Stimulated activated CD8-positive, alpha-beta memory T cell treated with anti-CD3 and anti-CD28 coated beads, Interleukin-2, amount 100 ng/mL, for 1 hour (primary cell): ENCODE measurements at places on chromosomes 3 and 15.

DNA sequence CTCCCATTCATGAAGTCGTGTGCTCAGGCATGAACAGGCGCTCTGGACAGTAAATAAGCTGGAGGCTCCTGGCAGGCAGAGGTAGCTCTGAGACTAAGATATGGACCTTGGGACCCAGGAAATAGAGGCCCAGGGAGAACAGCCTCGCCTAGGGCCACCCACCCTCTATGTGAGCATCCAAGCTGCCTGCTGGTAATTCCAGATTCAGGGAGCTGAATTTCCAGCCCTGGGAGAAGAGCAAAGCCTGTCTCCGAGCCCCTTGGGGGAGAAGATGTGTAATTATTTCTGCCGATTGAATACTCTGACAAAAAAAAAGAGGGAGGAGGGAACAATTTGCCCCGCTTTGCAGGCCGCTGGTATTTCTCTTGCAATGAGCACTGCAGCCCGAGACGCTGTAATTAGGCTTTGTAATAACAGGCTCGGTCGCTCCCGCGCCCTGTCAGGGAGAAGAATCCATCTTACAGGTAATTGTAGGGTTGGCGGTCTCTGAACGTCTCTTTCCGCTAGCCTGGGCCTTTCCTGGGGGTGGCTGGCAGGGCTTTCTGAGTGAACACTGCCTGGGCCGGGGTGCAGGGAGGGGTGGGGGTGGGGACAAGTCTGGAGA is 131.5 kb downstream of the WNT7A start:
- DNase-seq = no peak

DNA sequence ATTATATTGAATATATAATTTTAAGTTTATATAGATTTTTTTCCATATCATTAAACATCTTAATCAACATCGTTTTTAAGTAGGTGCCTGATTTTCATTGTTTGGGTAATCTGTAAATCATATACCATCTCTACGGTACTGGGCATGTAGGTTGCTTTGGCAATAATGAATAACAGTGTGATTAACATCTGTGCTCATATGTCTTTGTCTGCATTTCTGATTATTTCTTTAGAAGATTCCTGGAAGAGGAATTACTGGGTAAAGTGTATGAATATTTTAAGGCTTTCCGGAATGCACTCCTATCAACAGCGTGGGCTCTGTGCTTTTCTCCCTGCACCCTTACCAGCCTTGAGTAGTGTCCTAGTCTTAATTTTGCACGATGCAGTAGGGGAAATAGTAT is 119.8 kb upstream of the LIPC start:
- DNase-seq = no peak

GRCh38 chr3:70607469-70607868 is 295.0 kb upstream of the MDFIC2 start:
- DNase-seq = no peak

DNA sequence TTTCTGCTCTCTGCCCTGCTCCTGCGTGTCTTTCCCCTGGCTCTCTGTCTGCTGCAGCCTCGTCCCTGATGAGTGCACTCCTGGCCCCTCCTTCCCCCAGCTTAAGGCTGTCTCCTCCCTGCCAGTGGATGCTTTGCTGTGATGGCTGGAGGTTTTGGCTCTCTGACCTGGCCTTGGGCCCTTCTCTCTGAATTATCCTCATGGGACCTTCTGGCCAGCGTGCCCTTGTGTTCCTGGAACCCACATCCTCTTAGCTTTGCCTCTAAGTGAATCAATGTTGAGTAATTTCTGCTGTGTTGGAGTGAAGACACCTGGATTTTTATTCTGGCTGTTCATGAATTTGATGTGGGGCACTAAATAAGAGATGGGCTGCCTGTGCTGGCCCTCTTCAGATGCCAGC is 9.8 kb upstream of the TNFAIP8L3 start:
- DNase-seq = no peak

DNA sequence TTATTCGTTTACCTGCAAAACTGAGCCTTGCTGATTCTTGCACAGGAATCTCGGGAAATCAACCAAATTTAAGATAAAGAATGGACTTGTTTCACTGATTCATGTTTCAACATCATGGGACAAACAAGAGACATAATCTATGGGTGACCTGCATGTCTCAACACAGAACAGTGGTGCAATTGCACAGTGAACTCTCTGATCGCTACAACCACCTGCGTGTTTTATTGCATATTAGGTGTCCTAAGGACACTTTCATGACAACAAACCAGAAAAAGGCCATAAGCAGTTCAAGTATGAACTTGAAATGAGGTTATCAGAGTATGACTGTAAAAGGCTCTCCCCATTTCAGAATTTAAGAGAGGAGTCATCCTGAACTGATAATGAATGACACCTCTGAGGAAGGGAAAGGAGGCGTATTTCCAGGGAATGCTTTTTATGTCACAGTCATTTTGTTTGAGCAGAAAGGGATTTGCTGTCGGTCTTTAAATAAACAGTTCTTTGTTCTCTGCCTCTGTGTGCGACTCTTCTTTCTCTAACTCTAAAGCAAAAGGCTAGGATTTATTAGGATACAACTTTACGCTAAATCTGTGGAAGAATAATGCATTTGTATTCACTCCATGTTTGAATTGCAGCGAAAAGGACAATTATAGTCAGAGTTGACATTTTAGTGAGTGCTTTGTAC is 167.2 kb downstream of the RBMS3 start:
- DNase-seq = no peak

DNA sequence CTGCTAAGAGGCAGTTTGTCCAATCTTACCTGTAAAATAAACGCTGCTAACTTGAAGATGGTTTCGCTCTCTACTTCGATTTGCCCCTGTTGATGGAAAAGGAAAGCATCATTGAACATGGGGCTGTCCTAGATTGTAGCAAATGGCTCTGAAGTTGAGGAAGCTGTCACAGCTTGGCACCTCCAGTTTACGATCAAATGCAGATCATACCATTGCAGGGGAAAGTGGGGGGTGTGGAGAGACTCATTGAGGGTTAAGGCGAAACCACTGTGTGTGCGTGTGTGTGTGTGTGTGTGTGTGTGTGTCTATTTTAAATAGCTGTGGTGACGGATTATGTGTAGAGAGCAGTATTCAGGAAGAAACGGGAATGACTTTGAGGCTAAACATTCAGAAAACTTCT is 127.6 kb upstream of the LMOD3 start:
- DNase-seq = no peak

DNA sequence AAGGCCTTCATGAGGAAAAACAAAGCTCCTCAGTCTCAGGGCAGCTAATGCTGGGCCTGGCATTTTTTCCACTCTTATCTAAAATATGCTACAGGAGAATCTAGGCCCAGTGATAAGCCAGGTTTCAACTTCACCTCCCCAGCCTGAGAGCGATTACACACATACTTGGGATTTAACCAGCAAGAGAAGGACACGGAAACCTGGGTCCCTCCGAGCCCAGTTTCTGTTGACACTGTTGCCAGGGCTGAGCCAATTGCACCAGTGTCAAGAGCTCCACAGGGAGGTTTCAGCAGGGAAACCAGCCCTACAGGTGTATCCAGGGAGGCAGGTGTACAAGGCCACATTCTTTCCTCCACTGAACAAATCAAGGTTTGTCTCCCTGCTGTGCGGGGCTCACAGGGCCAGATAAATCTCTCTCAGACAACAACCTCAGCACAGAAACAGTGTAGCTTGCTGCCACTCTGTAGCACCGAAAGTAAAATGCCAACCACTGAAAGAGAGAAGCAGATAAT is 85.4 kb downstream of the MAGI1 start:
- no peak for DNase-seq
